Activated B cell treated with CpG ODN at 0.5 μM for 24 hours (primary cell): ENCODE measurements at places on chromosomes 2 and 18.

DNA sequence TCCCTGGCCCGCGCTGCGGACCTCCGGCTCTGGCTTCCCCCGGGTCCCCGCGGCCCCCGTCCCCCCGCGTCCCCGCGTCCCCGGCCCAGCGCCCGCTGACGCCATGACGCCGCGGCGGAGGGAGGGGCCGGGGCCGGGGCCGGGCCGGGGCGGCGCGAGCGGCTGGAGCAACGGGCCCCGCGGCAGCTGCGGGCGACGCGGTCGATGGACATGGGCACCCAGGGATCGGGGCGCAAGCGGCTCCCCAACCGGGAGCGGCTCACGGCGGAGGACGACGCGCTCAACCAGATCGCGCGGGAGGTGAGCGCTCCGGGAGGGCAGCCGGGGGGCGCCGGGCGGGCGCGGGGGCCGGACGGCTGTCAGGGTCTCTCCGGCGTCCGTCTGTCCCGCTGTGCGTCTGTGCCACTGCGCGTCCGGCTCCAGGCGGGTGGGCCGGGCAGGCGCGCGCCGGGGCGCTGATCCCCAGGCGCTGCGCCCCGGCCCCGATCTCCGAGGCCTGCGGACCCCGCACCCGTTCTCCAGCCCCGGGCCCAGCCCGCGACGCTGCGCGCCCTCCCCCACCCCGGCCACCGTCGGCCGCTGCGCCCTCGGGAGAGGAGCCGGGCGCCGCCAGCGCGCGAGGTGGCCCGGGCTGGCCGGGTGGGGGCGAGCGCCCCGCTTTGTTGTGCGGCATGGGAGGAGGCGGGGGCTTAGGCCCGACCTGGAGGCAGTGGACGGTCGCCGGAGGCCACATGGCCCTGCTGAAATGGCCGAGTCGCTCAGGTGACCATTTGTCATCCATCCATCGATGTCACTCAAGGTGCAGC lies at the start of gene LRRFIP1:
LRRFIP1 (plus strand) TSS at position 147 of the 806 bp plus-strand sequence; CDS start at position 205, 58 bp downstream.
- DNase-seq = peak; percentile 40

DNA sequence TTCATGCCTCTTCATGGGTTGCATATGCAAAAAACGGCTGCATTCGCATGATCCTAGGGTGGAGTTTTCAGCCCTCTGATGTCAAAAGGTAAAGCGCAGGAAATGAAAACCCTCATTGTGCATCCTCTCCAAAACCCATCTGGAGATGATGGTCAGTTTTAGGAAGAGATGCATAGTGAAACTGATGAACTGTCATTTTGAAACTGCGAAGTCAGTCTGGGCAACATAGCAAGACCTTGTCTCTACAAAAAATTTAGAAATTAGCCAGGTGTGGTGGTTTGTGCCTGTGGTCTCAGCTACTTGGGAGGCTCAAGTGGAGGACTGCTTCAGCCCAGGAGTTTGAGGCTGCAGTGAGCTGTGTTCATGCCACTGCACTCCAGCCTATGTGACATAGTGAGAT lies 2.5 kb upstream of the TTLL4 start:
- no peak for DNase-seq

DNA sequence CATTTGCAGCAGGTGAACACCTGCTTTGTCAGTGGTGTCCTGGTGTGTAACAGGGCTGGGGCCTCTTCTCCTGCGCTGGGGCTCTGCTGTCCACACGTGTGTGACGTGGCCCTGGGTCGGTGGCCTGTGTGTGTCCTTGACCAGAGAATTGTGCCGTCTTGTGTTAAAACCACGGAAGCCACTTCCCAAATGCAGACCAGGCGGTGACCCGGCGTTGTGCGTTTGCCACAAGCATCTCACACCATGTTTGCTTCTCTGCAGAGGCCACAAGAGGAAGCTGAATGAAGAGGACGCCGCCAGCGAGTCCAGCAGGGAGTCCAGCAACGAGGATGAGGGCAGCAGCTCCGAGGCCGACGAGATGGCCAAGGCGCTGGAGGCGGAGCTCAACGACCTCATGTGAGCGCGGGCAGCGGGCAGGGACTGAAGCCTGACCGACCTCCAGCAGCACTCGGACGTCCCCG lies 44.3 kb upstream of the KCNG2 start:
- DNase-seq = peak; percentile 4

- no peak for DNase-seq
These were observed 53.2 kb upstream of the CCDC85A start for GRCh38 chr2:56130463-56131070.

DNA sequence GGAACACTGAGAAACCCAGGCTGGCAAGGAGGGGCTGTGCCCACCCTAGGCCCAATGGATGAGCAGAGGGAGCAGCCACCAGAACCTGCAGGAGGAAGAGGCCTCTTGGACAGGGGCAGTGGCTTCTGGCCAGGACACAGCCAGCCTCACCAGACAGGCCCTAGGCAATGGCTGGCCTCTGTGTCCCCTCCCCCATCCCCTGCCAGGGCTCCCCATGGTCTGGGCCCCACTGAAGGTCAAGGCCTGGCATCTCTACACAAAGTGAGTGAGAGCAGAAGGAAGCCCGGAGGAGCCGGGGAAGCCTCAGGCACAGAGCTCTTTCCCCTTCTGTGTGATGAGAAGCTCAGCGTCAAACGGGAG lies 6.3 kb downstream of the PRLH start:
- DNase-seq = no peak

DNA sequence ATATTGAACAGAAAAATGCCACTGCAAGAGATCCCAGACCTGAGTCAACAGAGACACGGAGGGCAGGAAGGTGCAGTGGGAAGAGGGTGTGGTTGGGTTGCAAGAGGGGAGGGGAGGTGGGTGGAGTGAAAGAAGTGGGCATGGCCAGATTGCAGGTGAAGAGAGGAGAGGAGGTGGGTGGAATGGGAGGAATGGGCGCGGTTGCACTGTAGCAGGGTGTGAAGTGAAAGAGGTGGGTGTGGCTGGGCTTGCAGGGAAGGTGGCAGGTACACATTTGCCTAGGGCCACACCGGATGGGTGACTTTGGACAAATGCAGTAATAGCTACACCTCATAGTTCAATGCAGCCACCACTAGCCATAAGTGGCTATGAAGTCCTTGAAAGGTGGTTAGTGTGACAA lies 71.1 kb downstream of the DOCK10 start:
- no peak for DNase-seq

GRCh38 chr2:226037526-226037925 lies 638.0 kb downstream of the NYAP2 start:
- DNase-seq = no peak

- DNase-seq = no peak
These were observed 65.3 kb downstream of the C1D start for GRCh38 chr2:67997528-67997900.

- DNase-seq = no peak
These were observed 40.2 kb downstream of the EPAS1 start for GRCh38 chr2:46337208-46337994.

- DNase-seq = no peak
These were observed 57.5 kb downstream of the KIF5C start for GRCh38 chr2:148932536-148932935.
